ENCODE measurements at places on chromosomes 6 and 20.

DNA sequence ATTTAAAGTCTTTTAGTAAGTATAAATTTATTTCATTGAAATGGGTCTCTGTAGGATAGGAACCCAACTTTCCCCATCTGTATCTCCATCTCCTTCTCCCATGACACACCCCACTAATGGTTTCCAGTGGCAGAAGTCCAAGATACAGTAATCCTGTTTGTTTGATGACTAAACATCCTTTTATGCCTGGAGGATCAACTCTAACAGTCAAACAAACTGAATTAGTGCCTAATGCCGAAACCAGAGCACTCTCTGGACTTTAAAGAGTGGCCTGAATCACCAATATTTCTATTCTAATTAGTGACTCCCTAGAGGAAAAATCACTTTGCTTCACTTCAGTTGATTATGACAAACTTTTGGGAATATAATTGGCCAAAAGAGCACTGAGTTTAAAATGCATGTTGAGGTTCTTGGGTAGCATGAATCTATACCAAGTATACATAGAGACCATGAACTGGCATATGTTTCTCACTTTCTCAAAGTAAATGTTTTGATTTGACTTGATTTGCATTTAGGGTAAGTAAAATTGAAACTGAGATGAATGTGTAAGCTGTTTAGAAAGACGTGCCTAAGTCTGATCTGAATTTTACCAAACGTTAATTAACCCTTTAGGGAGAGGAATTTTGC lies 776.4 kb upstream of the NRSN1 start:
- DNase-seq, result no peak

DNA sequence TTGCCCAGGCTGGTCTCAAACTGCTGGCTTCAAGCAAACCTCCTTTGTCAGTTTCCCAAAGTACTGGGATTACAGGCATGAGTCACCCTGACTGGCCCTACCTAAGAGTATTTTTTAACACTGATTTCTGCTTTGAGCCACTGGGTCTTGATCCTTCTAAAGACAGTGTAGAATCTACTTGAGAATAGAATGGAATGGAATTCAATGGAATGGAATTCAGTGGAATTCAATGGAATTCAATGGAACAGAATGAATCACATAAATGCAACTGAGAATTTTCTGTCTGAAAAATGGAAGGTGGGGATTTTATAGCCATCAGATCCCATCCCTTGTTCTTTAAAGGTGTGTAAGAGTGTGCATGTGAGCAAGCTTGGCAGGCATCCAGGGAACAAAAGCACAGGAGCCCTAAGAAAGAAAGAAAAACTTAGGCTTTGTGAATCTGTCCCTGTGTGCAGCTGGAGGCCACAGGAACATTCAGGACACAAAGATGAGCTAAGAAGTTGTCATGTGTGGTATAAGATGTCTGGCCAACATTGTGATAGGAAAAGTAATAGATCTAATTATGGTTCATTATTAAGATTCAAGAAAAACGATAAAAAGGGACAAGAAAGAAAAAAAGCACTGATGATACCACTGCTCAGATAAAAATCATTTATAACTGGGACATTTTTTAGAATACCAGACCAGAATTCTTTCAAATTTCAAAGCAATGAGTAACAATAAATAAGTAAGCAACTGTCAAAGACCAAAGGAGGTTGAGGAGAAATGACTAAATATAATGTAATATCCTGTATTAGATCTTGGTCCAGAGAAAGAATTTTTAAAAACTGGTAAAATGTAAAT lies 681.0 kb upstream of the GJE1 start:
- no peak for DNase-seq

DNA sequence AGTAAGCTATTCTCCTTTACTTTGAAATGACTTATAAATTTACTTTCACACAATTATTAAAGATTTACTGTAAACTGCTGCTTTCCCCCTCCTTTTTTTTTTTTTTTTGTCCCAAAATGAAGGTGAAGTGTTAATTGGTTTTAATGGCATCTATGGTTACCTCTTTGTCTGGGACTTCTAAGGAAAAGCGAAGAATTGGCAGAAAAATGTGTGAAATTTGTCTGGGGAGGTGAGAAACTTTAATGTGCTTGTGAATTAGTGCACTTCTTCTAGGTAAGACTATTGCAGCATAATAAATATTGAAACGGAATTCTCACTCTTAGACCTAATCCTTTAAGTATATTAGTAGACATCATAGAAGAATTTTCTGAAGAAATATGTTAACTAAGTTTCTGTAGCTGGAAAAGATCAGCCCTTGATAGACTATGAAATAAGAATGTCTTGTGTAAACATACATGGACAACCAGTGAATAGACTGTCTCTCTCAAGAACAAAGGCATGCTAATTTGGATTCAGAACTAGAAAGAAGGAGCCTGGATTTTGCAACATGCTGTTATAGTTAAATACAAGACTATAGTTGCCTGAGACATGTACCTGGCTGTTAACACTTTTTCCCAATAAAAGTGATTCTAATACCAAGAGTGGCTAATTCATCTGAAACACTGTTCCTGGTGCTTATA lies 23.9 kb downstream of the FLRT3 start:
- DNase-seq, result no peak

DNA sequence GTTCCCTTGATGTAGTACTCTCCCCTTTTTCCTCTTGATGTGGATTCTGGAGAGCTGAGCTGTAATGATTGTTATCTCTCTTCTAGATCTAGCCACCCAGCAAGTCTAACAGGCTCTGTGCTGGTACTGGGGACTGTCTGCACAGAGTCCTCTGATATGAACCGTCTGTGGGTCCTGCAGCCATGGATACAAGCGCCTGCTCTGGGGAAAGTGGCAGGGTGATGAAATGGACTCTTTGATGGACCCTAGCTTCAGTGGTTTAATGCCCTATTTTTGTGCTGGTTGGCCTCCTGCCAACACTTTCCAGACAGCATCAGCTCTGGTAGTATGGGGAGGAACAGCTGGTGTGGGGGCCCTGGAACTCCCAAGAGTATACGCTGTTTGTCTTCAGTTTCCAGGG lies 216.3 kb downstream of the ADGRG6 start:
- no peak for DNase-seq

- no peak for DNase-seq
These were observed 2.2 kb upstream of the EPB41L2 start for GRCh38 chr6:131065112-131065823.

GRCh38 chr6:133683308-133683580 lies 205.7 kb upstream of the TCF21 start:
- no peak for DNase-seq

DNA sequence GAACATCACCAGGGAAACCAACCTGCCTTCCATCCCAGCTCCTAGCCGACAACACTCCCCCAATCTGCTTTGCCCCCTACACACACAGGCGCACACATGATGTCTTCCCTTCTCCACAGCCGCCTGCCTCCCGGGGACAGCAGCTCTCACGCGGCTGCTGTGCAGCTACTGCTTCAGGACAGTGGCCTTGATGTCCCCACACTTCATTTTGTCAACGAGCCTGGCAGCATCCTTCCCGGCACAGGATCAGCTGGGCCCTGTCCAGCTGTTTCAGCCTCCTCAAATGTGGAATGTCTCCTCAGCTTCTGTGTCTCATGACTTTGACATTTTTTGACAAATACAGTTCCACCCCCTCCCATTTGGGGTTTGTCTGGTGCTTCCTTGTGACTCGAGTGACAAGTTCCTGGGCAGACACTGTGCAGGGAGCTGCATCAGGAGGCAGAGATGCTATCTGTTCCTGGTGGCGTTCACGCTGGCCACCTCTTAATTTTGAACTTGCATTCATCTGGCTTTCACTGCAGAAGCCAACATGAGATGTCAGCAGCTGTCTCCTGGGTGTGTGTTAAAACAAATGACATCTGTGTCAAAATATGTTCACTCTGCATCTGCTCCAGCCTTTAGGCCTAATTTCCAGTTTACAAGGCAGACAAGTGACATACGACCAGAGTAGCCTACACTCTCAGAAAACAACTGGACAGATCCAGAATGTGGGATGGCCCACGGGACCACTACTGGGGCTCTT lies 57.2 kb downstream of the GINS1 start:
- no peak for DNase-seq

- DNase-seq, result no peak
These were observed 37.6 kb downstream of the TXLNB start for GRCh38 chr6:139254196-139254595.

DNA sequence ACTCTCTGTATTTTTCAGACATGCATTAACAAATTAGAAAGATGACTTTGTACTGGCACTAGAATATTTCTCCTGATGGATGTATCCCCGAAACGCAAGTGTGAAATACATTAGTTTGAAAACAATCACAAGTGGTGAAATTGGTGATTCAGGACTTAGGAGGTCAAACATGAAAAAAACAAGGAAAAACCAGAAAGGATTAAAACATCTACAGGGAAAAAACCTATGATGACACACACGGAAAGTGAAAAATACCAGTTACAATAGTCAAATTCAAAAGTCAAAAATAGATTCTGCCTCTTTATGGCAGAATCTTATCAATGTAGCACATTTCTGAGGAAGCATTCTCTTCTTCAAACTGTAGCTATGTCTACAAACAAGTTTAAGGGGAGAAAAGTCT lies 129.0 kb upstream of the SGK1 start:
- DNase-seq, result no peak

GRCh38 chr6:169291646-169292337 lies 38.1 kb upstream of the THBS2 start:
- DNase-seq, result no peak

DNA sequence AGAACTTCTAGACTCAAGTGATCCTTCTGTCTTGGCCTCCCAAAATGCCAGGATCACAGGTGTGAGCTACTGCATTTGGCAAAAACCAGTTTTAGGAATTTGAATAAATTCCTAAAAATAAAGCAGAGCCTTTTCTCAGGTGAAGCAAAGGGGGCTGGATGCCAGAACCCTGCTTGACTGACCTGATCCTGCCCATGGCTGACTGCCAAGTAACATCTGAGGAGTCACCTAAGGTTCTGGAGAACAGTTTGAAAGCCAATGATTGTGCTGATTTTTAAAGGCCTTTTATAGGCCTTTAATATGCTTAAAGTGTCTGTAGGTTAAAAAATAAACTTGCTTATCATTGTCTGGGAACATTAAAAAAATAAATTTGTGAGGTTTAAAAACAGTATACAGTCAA lies 14.1 kb upstream of the ZSCAN12 start:
- no peak for DNase-seq

GRCh38 chr20:10090588-10091166 lies 55.9 kb downstream of the ANKEF1 start:
- peak; percentile 41 for DNase-seq

GRCh38 chr6:152696522-152696921 lies 1.2 kb upstream of the MYCT1 start:
- no peak for DNase-seq

GRCh38 chr6:18962361-18962905 lies 575.3 kb downstream of the RNF144B start:
- no peak for DNase-seq

Measured in CD4-positive, alpha-beta T cell treated with Interleukin-12 subunit alpha and Interleukin-12 subunit beta, for 1 hour (primary cell).